ENCODE measurements at places on chromosomes 3 and 15.

- peak; percentile 25 for DNase-seq
These were observed 1.3 kb downstream of the SACM1L start for GRCh38 chr3:45690336-45691035.

DNA sequence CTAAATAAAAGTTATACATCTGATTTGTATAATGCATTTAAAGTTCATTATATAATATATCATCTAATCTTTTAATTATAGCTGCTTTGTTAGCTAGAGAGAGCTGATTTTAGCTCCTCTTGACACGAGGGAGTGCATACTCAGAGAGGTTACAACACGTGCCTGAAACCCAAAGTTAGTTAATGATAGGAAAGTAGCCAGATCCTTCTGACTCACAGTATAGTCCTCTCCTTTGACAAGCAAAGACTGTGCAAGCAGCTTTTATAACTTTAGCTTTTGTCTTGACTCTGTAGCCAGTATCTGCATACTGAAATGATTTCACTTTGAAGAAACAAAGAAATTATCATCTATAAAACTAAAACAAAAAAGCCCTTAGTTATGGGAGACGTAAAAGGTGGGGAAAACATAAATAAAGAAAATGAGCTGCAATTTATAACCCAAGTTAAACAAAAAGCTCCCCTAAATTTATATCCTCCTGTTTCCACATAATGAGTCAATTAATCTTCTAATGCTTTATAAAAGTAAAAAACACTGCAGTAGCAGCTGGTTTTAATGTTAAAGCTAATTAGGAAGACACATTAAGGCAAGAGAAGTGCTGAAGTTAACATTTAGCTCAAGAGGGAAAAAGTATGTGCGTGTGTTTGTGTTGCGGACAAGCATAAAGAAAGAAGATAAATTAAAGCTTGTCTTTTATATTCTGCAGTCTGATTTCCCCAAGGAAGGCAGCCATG is 13.1 kb downstream of the GABRR3 start:
- DNase-seq = peak; percentile 19

DNA sequence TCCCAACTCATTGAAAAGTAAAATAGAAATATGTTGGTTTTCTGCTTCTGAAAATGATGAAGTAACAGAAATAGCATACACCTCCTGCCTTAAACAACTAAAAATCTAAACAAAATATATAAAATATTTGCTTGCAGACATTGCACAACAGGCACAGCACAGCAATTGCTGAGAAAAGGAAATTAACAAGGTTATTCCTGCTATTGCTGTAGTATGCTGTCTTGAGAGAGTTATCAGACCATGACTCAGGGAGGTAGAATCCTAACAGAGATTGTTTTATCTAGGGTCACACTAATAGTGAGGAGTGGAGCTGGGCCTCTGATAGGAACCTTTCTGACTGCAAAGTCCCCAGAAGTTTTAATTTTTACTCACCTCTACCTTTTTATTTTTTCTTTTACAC is 72.6 kb downstream of the ZBTB20 start:
- peak; percentile 58 for DNase-seq

GRCh38 chr15:69962561-69962960 is 135.2 kb downstream of the TLE3 start:
- no peak for DNase-seq

DNA sequence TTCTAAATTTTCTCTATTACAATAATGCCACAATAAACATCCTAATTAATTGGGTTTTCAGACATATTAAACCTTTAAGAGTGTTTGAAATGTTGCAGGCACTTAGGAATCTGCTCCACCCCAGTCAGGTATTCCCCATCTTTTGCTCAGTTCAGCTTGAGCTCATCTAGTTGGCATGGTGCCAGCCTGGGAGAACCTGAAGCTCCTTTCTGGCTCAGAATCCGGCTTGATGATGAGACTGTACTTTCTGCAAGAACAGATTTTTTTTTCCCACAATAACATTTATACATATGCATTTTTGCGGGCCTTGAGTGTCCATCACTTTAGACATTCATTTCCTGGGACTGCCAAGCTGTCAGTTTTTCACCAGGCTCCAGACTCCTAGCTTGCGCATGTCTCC is 7.7 kb upstream of the OXSR1 start:
- no peak for DNase-seq

GRCh38 chr3:42267878-42268277 is 1.9 kb upstream of the CCK start:
- no peak for DNase-seq

- DNase-seq = no peak
These were observed 75.2 kb upstream of the ADAMTSL3 start for GRCh38 chr15:83578691-83579090.

DNA sequence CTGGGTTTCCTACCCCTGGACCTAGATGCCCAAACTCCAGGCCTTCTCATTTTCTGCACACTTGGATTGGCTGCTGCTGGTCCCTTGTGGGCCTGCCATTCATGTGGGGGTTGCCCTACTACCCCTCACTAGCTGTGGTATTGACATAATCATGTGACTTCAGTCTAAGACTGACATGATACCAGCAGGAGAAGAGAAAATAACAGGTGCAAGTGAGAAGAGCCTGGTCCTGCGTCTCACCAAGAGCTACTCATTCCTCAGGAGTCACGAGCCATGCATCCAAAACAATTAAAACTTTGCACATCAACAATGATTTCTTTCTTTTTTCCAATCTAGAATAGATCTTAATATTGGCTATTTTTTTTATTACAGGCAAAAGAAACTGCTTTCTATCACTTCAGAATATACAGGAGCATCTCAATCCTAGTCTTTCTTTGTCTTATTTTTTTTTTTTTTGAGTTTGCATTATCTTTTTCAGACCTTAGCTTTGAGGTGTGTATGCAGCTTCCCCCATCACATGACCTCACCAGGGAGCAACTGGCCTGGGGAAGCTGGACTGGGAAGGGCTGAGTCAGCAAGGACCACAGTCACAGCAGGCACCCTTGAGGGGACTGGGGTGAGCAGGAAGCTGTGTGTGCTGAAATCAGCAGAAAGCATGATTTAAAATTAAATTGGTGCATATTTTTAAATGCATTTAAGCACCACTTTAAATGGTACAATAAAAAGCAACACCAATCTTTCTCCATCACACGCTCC is 27.6 kb downstream of the SLC9A9 start:
- DNase-seq = no peak
